ENCODE measurements at places on chromosomes 16 and 17.

GRCh38 chr16:31118223-31119155 lies 1.0 kb downstream of the KAT8 start:
- no peak for DNase-seq

- DNase-seq = peak; percentile 97
Observed at GRCh38 chr17:1109606-1110540, 69.9 kb downstream of the ABR start.

DNA sequence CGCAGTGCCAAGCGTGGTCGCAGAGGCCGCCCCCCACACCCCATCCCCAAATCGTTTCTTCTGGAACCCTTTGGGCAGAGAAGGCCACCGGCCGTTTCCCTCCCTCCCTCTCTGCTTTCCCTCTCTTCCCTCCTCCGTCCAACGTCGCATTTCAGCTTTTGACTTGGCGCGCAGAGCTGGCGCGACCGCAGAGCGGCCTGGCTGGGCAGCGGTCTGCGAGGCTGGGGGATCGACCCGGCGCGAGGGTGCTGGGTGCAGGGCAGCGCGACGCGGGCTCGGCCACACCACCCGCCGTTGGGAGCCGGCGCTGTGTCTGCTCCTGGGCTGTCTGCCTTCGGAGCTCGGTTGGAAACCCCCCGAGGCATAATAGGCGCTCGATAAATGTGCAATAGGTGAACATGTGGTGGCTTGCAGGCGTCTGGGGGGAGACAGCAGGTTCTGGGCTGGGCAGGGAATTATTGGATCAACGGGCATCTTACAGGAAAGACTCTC lies 2.8 kb upstream of the NTN3 start:
- DNase-seq = no peak

- no peak for DNase-seq
Observed at GRCh38 chr16:73213732-73214455, 166.0 kb upstream of the ZFHX3 start.

DNA sequence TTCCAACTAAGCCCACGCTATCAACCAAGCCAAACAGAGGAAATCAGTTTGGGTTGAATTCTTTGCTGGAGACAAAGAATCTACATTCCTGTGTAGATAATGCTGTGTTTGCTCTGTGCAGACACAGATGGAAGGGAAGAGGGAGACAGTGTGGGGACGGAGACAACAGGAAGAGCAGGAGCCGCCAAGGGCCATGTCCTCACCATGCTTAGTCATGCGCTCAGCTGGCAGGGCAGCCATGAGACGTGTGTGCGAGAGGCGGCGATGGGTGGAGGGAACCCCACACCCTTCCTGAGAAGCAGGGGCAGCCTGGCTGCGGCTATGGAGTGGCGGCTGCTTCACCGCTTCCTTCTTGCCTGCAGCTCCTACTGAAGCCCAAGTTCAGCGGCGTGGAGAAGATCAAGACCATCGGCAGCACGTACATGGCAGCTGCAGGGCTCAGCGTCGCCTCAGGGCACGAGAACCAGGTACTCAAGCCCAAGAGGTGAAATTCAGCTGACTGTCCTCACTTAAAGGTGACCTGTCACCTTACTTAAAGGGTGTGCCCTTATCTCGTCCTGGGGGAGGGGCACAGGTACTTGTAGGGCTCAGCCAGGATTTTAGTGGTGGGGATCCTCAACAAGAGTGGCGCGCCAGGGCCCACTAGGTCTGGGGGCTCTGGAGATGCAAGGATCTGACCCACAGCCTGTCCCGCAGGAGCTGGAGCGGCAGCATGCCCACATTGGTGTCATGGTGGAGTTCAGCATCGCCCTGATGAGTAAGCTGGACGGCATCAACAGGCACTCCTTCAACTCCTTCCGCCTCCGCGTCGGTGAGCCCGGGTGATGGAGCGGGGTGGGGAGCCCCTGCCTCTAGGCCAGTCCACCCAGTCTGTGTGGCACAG lies 47.5 kb downstream of the ADCY7 start:
- DNase-seq = no peak

DNA sequence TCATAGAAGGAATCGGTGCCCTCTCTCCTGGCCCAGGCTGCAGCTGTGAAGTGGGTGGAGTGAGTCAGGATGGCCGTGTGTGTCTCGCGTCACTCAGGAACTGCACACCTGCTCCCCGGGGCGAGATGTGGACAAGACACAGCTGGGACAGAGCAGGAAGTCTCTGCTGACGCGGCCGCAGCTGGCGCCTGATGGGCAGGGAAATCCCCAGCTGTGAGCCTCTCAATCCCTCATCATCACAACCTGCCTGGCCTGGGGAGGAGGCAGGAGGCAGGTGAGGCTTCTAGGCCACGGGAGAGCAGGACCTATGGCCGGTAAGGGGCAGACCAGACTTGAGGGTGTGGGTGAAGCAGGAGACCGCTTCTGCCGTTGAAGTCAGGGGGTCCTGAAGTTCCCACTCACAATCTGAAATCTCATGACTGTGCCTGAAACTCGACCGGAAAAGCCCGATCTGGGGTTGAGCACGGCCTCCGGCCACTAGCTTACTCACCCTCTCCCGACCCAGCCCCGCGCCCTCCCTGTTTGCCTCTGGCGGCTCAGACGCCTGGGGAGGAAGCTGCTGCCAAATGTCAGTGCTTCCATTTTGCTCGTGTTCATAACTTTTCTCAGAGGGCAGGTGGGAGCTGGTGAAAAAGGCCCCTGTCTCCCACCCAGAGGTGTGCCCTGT lies 1.1 kb upstream of the TRPV3 start:
- DNase-seq = peak; percentile 68

DNA sequence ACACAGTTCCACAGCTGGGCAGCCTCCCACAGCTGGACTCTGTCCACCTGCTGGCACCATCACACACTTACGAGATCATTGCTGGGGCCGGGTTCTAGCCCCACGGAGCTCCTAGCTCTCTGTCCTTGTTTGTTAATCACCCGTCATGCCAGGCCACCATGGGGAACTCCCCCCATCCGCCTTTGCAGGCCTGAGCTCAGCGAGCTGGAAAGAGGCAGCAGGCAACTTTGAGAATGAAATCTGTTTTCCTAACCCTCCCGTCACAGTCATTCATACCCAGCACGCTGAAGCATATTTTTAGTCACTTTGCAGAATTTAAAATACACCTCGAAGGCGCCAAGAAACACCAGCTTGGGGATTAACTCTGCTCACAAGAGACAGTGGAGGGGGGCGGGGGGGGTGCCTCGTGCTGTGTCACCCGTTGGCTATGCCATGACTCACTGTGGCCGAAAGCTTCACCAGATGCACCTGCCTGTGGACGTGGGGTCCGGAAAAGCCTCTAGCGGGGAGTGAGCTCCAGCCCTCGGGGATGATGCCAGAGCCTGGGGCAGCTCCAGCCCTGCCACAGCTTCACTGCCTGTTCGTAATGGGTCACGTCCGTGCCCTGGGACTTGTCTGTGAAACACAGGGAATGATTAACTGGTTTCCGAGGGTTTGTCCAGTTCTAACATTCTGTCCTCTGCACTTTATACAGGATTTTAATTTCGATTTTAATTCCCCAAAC lies 1.4 kb upstream of the SPNS2 start:
- DNase-seq = no peak

GRCh38 chr16:67100569-67101310 lies 9.0 kb upstream of the PHAF1 start:
- no peak for DNase-seq

GRCh38 chr16:31079342-31079944 lies 5.2 kb downstream of the ZNF646 start:
- DNase-seq = no peak

GRCh38 chr17:78128551-78129350 lies at the start of gene TMC6:
TMC6 (minus strand) TSS chr17:78128755; CDS start chr17:78126832, 1,923 bp downstream.
- DNase-seq = peak; percentile 90

DNA sequence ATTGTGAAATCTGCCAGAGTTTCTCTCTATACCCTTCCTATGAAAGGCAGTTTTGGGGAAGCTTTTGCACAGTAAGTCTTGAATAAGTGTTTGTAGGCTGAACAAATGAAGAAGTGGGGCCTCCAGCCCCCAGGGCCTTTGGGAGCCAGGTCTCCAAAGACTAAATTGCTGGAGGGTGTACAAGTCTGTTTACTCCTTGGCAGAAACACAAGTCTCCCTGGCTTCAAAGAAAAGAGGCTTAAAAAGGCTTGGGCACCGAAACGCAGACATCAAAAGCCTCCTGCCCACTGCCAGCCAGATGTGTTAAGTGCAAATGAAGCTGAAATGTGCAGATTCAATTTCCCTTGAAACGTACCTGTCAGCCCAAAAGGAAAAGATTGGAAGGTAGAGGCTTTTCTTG lies 146.3 kb downstream of the TMEM132E start:
- DNase-seq = no peak

- DNase-seq = no peak
Observed at GRCh38 chr17:30321314-30321713, 12.5 kb downstream of the TMIGD1 start.

GRCh38 chr16:84720177-84720579 lies 20.4 kb downstream of the USP10 start:
- no peak for DNase-seq

GRCh38 chr17:3911271-3912053 lies 4.8 kb downstream of the P2RX1 start:
- DNase-seq = peak; percentile 69

DNA sequence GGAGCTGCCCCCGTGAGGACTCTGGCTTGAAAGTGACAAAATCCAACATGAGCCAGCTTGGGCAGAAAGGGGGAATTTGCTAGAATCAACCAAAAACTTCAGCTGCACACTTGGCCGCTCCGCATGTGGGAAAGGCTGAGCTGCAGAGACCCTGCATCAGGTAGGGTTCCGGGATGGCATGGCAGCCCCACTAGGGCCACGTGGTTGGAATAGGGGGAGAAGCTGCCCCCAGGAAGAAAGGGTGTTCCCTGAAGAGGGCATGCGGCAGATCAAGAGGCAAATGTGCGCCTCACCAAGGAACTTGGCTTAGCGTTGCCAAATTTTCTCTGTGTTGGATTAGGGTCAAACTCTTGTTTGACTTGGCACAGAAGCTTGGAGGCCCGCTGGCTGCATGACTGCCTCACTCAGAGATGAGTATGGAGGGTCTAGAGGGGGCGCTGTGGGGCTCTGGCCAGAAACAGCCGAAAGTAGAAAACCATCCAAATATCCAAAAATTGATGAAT lies 29.2 kb upstream of the WFIKKN2 start:
- DNase-seq = no peak
